ENCODE measurements at places on chromosomes 13 and 19.

- no peak for DNase-seq
Measured at GRCh38 chr13:32330441-32330840, 15.1 kb downstream of the BRCA2 start.

DNA sequence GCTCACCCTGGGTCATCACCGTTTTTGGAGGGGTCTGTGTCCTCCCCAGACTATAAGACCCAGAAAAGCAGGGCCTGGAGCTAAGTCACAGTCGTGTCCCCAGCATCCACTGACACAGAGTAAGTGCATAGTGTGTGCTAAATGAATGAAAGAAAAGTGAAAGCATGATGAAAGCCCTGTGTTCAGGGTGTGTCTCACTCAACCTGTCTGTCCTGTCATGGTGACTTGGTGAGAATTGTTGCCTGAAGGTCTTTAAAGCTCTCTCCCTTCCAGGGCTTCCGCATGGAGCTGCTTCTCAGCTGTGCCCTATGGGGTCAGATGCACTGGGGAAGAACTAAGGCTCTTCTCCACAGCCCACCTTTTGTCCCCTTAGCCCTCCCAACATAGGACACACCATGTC, 20.5 kb upstream of the IGFL1 start:
- DNase-seq = no peak

- DNase-seq = no peak
Measured at GRCh38 chr13:93235258-93236015, 8.8 kb downstream of the GPC6 start.

GRCh38 chr13:57624565-57625435, 6.7 kb upstream of the PCDH17 start:
- DNase-seq = no peak

DNA sequence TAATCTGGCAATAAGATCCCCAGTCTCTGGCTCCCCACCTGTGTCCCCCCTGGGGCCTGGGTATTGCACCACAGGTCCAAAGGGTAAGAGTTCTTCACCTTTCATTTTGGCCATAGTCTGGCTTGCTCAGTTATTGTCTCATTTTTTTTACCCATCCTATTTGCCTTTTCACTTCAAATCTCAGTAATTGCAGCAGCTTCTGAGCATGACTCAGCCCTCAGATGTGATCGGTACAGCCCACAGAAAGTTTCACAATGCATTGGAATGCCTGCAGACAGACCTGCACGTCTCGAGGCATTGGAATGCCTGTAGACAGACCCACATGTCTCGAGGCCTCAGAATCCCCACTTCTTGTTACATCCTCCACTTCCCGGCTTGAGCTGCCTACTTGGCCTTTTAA, 173.6 kb downstream of the NUFIP1 start:
- no peak for DNase-seq

GRCh38 chr19:27733551-27734266, 1479.2 kb downstream of the UQCRFS1 start:
- no peak for DNase-seq

- DNase-seq = no peak
Measured at GRCh38 chr13:62321895-62322294, 906.2 kb upstream of the PCDH20 start.

- no peak for DNase-seq
Measured at GRCh38 chr13:35804901-35805300, 326.3 kb downstream of the DCLK1 start.

DNA sequence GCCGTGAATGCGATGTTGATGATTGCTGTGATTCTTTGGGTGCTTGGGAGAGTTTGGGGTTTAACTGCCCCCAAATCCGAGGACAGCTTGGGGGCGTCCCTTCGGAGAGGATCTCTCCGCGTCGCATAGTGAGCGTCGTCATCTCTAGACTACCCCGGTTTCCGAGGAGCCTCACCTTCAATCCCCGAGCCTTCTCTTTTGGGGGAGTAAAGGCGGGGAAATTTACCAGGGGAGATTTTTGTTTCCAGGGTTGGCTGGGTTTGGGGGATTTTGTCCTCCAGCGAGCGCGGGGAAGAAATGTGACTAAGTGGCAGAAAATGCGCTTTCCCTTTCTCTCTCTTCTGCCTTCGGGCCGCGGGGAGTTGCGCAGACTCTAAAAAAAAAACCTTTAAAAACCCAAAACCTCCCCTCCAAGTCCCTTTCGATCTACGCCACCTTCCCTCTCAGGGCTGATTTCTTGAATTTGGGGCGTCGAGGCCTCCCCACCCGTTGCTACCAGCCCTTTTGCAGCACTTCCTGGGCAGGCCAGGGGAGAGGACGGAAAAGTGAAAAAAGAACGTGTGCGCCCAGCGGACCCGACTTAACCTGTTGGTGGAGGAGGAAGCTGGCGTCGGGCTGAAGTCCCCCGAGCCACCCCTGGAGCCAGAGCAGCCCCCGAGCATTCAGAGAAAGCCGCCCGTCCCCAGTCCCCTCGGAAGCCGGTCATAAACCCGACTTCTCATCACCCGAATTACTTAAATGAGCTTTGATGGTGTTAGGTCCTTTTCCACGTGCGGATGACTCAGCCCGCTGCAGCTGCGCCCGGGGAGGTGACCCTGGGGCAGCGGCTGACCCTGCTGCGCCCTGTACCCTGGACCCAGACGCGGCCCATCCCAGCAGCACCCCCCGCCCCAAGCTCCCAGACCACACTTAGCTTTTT, 17.7 kb downstream of the NFIX start:
- DNase-seq = no peak

GRCh38 chr13:85896516-85897450, 97.6 kb upstream of the SLITRK6 start:
- no peak for DNase-seq

- DNase-seq = peak; percentile 24
Measured at GRCh38 chr13:42272115-42272803, at the start of gene AKAP11. Gene AKAP11 (plus strand): TSS chr13:42272152. CDS start chr13:42286349, 14,197 bp downstream.

GRCh38 chr19:40567750-40568494, 8.8 kb upstream of the SHKBP1 start:
- DNase-seq = no peak

- no peak for DNase-seq
Measured at GRCh38 chr19:55188625-55189024, 8.5 kb upstream of the SYT5 start.

GRCh38 chr19:39737891-39738290, at the start of gene CLC:
Gene CLC (minus strand): TSS chr19:39738029. CDS start chr19:39737952, 77 bp downstream.
- DNase-seq = no peak

DNA sequence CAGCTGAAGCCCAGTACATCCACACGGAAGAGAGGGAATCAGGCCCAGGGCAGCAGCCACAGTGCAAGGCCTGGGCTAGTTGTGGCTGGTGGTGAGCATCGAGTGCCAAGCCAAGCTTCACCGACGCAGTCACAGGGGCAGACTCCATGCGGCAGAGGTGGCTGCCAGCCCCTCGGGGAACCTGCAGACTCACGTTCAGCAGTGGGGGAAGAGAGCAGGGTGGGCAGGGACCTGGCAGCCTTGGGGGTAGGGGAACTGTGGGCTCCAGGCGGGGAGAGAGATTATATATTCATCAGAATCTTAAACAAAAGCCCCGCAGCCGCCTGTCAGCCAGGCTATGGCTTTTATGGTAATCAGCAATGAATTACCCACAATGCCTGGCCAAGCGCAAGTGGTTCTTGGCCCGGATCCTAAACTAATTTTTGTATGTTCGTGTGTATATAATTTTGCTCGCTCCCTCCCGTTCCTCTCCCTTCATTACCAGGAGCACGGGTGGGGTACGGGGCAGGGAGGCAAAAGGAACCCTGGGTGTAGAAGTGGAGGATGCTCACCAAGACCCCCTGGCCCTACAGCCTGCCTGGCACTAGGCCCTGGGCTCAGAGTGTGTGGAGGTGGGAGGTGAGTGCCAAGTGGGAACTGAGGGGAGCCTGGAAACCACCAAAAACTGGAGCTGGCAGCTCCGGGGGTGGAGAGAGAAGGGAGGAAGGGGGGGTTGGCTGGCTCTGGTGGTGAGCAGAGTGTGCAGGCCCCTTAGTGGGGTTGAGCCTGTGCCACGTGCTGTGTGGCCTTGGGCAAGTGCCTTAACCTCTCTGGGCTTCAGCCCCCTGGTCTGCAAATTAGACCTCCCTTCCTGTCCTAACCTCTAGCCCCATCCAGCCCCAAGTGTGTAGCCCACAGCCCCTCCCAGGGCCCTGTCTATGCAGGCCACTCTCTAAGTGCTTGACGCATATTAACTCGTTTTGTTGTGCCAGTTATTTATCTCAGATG, 31.9 kb downstream of the PTPRS start:
- no peak for DNase-seq

- DNase-seq = no peak
Measured at GRCh38 chr13:102197193-102197592, 204.7 kb downstream of the FGF14 start.

- DNase-seq = no peak
Measured at GRCh38 chr13:45896285-45896684, 44.7 kb upstream of the SIAH3 start.

DNA sequence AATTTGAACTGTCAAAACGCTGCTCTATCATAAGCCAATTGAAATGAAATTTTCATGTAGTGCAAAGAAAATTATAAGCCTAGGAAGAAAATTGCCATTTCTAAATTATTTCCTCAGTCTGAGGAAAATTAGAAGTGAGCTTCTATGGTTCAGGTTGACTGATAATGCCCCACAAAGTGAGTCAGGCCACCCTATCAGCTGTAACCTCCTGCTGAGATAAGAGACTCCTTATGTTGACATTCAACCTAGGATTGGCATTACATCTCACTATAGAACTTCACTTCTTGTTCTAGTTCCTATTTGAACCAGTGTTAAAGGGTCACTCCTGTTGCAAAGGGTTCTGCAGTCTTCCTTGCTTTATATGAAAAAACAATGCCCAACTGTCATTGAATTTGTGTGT, 32.6 kb upstream of the RFC3 start:
- no peak for DNase-seq

Measured in activated gamma-delta T cell treated with anti-CD3 and anti-CD28 coated beads, Interleukin-2, amount 50 U/mL, for 16 hours (primary cell).